ENCODE measurements at places on chromosomes 7 and 10. TPM values are rescaled to one million over a fixed set of nuclear protein-coding genes. Genes with fewer than 3 reads are reported as not detected.
A peak's percentile ranks its signal among the peaks of the same experiment; 100 is the strongest.

DNA sequence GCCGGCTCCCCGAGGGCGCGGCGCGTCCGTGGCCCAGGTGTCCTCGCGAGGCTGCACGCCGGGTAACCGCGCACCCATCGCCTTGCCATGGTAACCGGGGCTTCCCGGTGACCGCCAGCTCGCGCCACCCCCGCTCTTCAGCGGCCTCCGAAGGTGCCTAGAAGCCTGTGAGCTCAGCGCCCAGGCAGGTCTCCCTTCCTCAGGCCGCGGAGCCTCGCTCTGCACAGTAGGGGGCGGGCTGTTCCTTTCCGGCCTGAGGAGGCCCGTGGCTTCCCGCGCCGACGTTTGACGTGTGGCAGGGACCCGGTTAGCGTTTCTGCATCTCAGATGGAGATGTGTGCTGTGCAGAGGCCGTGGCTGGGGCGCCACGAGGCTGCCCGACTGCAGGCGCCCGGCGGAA lies 117.1 kb downstream of the DYNC2I1 start:
- no peak for DNase-seq

DNA sequence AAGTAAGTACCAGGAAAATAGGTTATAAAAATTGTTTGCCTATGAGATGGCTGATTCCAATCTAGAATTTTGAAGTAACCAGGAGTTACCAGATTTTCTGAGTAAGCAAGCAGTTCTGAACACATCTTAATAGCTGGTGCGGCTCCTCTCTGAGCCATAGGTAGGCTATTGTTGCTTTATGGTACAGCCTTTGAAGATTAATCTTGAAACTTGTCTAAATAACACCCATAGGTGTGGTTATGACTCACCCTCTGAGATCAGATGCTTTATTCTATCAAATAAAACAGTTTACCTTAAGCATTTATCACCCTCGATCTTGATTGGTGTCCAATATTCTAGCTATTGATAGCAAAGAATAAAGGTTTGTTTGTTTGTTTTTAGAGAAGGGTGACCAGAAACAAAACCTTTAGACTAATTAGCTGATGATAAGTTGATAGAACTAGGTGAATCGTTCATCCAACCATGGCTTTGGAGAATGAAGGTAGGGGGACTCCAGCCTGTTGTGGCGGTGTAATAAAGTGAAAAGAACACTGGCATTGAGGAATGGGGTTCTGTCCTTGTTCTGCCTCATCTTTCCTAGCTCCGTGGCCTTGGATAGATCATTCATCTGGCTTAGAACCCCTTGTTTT lies 72.2 kb downstream of the VTI1A start:
- DNase-seq, result no peak

DNA sequence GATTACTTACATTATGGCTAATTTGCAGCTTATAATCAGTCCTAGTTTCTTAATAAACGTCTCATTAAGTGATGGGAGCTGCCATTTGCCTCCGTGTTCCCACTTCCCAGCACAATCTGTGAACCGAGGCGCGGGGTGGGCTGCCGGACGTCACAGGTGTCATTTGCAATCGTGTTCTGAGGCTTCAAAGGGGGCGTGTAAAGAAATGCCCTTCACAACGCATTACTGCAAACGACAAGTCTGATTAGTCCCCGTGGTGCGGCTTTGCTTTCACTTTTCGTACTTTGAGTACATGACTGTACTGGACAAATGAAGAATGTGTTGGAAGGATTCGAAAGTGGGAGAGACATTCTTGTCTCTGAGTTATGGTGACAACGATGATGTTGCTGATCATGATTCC lies 614.2 kb upstream of the ADARB2 start:
- no peak for DNase-seq

DNA sequence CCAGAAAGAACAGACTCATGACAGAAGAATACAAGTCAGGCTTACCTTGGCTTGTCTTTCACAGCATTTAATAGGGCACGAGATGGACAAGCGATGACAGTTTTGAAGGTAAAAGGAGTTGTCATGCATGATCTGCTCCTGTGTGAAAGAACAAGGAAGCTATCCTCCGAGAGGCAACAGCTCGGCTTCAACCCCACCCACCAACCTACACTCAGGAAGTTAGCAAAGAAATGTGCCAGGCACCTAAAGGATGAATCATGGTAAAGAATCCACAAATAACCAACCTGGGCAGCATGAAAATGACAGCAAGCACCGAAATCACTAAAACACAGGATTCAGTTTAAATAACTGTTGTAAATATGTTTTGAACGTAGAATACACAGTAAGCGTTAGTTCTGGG lies 700.2 kb downstream of the TYW1 start:
- DNase-seq, result no peak

- DNase-seq, result no peak
Measured at GRCh38 chr10:84770824-84771223, 442.4 kb downstream of the CCSER2 start.

GRCh38 chr10:67665491-67665890 lies 30.5 kb downstream of the CTNNA3 start:
- DNase-seq, result no peak

DNA sequence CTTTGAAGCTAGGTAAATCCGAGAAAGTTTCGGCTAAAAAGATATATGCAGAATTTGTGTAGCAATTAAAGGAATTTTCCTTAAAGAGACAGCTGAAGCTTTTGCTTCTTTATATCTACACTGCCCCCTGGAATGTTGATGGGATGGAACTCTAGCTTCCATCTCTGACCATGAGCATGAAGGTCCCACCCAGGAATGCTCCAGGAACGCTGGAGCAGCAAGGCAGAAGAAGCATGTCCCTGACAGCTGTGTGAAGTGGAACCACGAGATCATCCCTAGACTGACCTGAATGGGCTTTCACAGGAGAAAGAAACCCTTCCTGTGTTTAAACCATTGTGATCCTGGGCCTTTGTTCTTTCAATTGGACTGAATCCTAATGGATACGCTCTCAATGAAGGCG lies 99.7 kb upstream of the NOBOX start:
- no peak for DNase-seq

GRCh38 chr7:88300401-88300945 lies 6.2 kb downstream of the STEAP4 start:
- no peak for DNase-seq

DNA sequence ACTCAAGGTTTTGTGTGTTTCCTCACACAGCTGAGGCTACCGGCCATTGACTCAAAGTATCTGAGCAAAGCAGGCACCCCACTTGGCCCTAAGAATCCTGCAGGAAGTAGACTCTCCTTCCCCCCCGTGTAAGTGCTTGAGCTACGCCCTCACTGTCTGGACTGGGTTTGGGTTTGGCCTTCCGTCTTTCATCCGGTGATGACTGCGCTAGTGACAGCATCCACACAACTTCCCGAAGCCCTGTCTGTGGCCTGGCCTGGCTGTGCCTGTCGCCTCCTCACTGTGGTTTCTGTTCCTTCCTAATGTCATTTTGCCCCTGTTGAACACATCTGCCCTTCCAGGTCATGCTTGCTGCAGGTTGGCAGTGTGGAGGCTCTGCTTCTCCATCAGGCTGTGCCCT lies 14.5 kb downstream of the C7orf57 start:
- DNase-seq, result no peak

DNA sequence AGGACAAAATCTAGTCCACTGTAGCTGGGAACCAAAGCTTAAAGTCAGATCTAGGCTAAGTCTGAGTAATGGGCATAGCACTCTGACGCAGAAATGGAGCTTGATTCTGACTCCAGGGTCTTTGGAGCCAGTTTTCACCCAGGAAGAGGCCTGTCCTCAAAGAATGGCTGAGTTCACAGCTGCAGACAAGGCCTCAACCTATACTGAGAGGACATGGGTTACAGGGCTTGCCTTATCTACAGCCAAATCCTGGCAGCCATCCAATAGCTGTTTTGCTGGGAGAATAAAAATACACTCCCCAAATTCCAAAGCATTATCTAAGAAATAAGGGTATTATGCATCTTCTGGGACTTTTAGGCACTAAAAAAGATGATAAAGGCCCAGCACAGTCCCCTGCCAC lies 154.8 kb downstream of the RAPGEF5 start:
- DNase-seq, result no peak

- DNase-seq, result no peak
Measured at GRCh38 chr10:8987712-8988111, 933.2 kb downstream of the GATA3 start.

GRCh38 chr7:55191926-55192692 lies 173.0 kb upstream of the LANCL2 start:
- DNase-seq, result no peak

DNA sequence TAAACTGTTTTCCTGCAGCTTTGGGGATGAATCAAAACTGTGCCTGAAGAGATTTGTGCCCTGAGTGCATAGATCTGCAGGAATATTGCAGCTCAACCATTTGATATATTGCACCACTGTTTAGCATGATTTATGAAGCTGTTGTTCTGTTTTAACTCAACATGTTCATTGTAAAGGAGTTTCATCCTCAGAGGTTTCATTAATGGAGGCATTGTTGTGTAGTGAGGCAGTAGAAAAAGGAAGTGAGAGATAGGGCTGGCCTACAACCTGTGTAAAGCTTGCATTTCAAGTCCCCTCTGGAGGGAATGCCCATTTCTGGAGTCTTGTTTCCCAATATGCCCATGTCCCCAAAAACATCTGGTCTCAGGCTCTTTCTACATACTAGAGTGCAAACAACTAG lies 67.5 kb downstream of the DNAJC12 start:
- DNase-seq, result no peak

- no peak for DNase-seq
Measured at GRCh38 chr7:79523436-79523835, 70.0 kb upstream of the MAGI2 start.

DNA sequence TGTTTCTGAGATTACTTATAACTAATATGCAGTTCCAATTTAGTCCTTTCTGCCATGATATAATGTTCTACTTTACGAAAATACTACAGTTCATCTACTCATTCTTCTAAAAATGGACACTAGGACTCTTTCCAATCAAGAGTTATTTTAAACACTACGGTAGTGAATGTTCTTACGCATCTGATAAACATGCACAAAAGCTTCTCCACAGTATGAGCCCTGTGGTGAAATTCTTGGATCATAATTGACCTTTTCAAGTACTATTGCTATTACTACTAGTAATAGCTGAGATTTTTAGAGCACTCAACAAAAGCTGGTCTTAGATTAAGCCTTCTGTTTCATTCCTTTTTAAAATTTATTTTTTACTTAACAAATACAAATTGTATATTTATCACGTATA lies 106.4 kb downstream of the CH25H start:
- DNase-seq, result no peak

DNA sequence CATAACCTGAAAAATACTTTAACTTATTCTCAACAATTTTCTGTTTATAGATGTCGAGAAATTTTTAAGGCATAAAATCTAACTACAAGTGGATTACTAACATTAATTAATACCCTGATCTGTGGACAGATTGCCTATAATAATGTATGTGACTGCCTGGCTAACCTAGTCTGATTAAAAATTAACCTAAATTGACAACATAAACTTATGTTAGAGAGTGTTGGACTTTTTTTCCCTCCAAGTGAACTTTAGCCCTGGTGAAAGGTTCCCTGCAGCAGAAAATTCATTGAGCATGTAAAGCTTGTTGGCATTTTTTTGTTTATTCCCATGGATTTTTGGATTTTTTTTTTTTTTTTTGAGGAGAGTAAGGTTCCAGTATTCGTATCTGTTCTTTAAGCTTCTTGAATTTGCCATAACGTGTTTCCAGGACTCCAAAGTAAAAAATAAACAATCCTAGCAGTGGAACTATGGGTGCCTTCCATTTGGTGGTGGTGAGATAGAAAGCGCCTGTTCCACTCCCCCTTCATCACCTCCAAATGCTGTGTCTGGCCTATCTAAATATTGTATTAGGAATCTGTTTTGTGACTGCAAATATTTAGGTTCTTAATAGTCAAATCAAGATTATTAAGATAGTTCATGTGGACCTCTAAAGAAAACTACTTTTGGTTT lies 36.1 kb downstream of the NET1 start:
- DNase-seq, result no peak

- no peak for DNase-seq
Measured at GRCh38 chr7:77244222-77244934, 44.8 kb upstream of the FGL2 start.

- DNase-seq, result peak; percentile 14
Measured at GRCh38 chr10:76523246-76523645, 1091.8 kb downstream of the LRMDA start.

DNA sequence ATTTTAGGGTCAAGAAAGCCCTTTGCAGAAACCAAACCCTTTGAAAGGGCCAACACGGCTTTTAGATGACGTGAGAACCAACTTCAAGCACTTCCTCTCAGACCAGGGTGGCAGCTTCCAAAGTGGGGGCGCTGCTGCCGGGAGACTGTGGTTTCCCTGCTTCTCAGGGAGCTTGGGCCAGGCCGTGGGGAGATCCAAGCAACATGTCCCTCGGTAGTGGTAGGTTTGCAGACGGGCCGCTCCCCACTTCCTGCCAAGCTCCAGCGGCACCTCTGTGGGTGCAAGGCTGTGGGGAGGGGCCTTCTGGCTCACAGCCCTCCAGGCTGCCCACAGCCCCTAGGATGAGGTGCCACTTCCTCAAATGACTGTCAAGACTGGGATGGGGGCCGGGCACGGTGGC lies 132.4 kb downstream of the FAM53B start:
- DNase-seq, result no peak

GRCh38 chr10:117339578-117339977 lies 35.7 kb downstream of the PDZD8 start:
- no peak for DNase-seq

DNA sequence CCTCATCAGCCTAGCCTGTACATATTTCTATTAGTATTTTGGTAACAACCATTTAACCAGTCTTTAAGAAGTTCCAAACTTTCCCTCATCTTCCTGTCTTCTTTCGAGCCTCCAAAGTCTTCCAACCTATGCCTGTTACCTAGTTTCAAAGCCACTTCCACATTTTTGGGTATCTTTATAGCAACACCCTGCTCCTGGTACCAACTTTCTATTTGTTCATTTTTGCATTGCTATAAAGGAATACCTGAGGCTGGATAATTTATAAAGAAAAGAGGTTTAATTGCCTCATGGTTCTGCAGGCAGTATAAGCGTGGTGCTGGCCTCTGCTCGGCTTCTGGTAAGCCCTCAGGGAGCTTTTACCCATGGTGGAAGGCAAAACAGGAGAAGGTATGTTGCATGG lies 578.8 kb upstream of the AUTS2 start:
- no peak for DNase-seq

The SLC16A9 gene
- 41.1 TPM for polyA plus RNA-seq

The COL17A1 gene
- polyA plus RNA-seq, result 0.56 TPM

The ZNF394 gene
- polyA plus RNA-seq, result 11.6 TPM

The SLC26A5 gene
- 0.22 TPM for polyA plus RNA-seq

The ACBD7 gene
- 6.0 TPM for polyA plus RNA-seq

The MYO1G gene
- 0.49 TPM for polyA plus RNA-seq

The CAMK1D gene
- polyA plus RNA-seq, result 20.6 TPM

The KLHDC10 gene
- polyA plus RNA-seq, result 53.6 TPM

Measured in left renal pelvis (tissue), 4 donors.